ENCODE measurements at places on chromosomes 5 and 9.

- H3K4me1 ChIP-seq: peaks cover 18% of the 10 kb centered on the region
- H3K27ac ChIP-seq: no peak overlapping the region
- peak; percentile 31 for ATAC-seq
- H3K27me3 ChIP-seq: no peaks in the 10 kb centered on the region
- no peak overlapping the region for H3K4me3 ChIP-seq
Observed at GRCh38 chr5:5422819-5423515, 490 bp downstream of the ICE1 start.

GRCh38 chr5:171635561-171636245, 149.9 kb upstream of the SMIM23 start:
- no peak for ATAC-seq
- H3K4me3 ChIP-seq: no peak overlapping the region
- H3K27ac ChIP-seq: no peak overlapping the region
- H3K4me1 ChIP-seq: peaks cover 9% of the 10 kb centered on the region

GRCh38 chr9:86687788-86688187, 259.5 kb downstream of the GAS1 start:
- H3K27me3 ChIP-seq: peaks cover 7% of the 10 kb centered on the region
- H3K4me3 ChIP-seq: no peak overlapping the region
- H3K36me3 ChIP-seq: no peaks in the 10 kb centered on the region
- H3K27ac ChIP-seq: no peak overlapping the region
- no peak for ATAC-seq
- H3K4me1 ChIP-seq: no peaks in the 10 kb centered on the region

DNA sequence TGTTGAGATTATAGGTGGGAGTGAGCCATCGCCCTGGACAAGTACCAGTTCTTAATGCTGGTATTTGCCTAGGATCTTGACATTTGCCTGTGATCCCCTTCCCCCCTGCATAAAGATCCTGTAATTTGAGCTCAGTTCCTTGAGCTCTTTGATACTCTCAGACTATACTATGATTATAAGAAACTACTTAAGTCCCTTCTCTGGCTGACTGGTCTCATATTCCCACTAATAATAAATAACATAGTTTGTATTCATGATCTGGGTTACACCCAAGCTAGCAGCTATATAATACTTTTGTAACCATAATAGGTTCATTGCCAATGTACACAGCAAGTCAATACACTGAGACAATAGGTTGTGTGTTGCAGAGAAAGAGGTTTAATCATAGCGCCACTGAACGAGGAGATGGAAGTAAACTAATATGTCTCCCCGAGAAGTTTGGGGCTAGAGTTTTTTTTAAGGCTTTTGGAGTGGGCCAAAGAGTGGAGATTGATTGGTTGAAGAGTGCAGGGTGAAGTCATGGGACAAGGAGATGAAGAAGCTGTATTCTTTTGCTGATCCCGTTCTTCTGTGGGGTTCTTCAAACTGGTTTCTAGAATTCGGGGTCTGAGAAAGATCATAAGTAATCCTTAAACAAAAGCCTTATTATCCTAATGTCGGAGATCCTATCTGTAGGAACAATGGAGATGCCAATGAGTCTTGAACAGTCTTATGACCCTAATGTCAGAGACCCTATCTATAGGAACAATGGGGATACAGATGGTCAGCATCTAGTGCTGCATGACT, 20.7 kb upstream of the SHOC1 start:
- no peak overlapping the region for H3K27ac ChIP-seq
- H3K4me3 ChIP-seq: no peak overlapping the region
- no peaks in the 10 kb centered on the region for H3K27me3 ChIP-seq

DNA sequence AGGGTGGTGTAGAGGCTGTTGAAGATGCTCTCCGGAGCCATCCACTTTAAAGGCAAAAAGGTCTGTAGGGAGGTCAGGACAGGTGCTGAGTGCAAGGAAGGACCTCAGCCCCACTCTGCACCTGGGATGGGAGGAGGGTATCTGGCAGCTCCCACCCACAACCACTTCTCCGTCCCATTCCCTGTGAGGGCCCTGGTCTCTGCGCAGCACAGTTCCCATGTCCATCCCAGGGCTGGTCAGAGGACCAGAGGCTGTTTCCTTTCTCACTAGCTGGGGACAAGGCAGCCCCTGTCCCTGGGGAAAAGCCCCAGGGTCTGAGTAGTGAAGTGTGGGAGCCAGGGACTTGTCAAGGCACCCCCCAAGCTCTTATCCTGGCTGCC, 33.7 kb upstream of the CSF1R start:
- no peak for ATAC-seq
- H3K27me3 ChIP-seq: no peaks in the 10 kb centered on the region
- H3K4me1 ChIP-seq: peaks cover 10% of the 10 kb centered on the region
- H3K4me3 ChIP-seq: no peak overlapping the region
- no peaks in the 10 kb centered on the region for H3K36me3 ChIP-seq

DNA sequence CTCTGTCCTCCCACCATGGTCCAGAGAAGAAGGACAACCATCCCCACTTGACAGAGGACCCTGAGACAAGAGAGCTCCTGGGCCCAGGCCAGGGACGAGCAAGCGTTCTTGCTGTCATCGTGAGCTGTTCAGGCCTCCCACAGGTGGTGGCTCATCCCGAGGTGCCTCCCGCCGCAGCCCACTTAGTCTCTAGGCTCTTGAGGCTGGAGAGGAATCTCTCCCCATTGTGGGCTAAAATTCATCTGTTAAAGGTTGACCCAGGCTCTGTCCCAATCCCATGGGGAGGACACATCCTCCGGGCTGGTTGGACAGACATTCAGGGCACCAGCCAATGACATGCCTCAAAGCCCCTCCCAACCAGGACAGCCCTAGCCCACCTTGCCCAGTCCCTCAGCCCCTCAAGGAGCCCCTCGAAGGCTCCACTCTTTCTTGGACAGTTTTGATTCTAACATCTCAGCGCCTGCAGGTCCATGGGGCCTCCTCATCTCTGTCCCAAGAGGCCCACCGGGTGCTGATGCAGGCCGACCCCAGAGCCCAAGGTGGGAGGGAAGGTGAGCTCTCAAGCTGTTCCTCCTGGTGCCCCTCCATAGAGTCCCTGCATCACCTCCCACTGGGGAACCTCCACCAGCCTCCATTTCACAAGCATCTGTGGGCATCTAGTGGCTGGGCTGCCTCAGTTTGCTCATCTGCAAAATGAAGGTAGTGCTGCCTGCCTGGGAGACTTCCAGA, 52.9 kb downstream of the BARX1 start:
- no peaks in the 10 kb centered on the region for H3K36me3 ChIP-seq
- no peak overlapping the region for H3K27ac ChIP-seq
- no peak for ATAC-seq
- H3K4me1 ChIP-seq: no peaks in the 10 kb centered on the region
- no peak overlapping the region for H3K4me3 ChIP-seq
- H3K27me3 ChIP-seq: peaks cover 42% of the 10 kb centered on the region

- peaks cover 13% of the 10 kb centered on the region for H3K27me3 ChIP-seq
- H3K4me3 ChIP-seq: no peak overlapping the region
- no peak overlapping the region for H3K27ac ChIP-seq
- no peaks in the 10 kb centered on the region for H3K4me1 ChIP-seq
Observed at GRCh38 chr5:34674187-34674586, 18.1 kb downstream of the RAI14 start.

- no peaks in the 10 kb centered on the region for H3K4me1 ChIP-seq
- ATAC-seq: no peak
- H3K4me3 ChIP-seq: no peak overlapping the region
- H3K36me3 ChIP-seq: no peaks in the 10 kb centered on the region
- no peak overlapping the region for H3K27ac ChIP-seq
Observed at GRCh38 chr5:111930449-111930848, 173.5 kb upstream of the NREP start.

DNA sequence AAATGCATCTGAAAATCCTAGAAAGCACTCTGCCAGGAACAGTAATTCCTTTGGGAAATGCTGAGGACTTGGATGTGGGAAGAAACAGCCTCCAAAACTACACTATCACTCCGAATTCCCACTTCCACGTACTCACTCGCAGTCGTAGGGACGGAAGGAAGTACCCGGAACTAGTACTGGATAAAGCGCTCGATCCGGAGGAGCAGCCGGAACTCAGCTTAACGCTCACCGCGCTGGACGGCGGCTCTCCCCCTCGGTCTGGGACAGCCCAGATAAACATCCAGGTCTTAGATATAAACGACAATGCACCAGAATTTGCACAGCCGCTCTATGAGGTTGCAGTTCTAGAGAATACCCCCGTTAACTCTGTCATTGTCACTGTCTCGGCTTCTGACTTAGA, 786 bp downstream of the PCDHB3 start:
- H3K4me3 ChIP-seq: no peak overlapping the region
- H3K27me3 ChIP-seq: peaks cover 19% of the 10 kb centered on the region
- no peak for ATAC-seq
- H3K36me3 ChIP-seq: no peaks in the 10 kb centered on the region

DNA sequence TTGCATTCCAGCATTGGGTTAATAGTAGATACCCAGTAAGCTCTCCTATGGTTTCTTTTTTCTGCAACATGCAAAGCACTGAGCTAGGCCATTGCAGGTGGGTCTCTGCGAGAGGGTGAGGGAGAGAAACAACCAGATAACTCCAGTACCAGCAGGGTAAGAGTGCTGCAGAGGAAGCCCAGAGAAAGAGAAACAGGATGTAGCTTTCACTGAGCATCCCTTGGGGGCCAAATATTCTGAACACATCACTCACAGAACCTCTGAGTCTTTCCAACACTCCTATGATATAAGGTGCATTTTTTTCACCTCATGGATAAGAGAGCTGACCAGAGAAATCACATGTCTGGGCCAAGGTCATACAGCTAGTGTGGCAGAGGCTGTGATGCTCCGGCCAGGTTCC, 76.7 kb downstream of the TRIM32 start:
- ATAC-seq: no peak
- no peak overlapping the region for H3K27ac ChIP-seq
- H3K4me3 ChIP-seq: no peak overlapping the region
- H3K36me3 ChIP-seq: no peaks in the 10 kb centered on the region
- no peaks in the 10 kb centered on the region for H3K4me1 ChIP-seq
- no peaks in the 10 kb centered on the region for H3K27me3 ChIP-seq

DNA sequence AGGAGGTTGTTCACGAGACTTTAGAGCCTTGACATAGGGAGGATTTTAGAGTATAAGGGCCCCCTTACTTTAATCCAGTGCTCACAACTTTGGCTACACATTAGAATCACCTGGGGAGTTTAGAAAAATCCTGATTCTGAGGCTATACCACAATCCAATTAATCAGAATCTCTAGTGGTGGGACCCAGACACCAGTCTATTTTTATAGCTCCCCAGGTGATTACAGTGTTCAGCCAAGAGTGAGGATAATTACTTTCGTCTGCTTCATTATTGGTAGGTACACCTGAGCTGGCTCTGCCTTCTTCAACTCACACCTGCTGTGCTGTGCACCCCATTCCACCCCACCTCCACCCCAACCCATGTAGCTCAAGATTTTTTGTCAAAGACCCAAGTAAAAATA, 141.3 kb upstream of the EPB41L4A start:
- H3K4me1 ChIP-seq: no peaks in the 10 kb centered on the region
- no peaks in the 10 kb centered on the region for H3K27me3 ChIP-seq
- no peak for ATAC-seq
- peaks cover 13% of the 10 kb centered on the region for H3K36me3 ChIP-seq
- H3K4me3 ChIP-seq: no peak overlapping the region
- H3K27ac ChIP-seq: no peak overlapping the region

DNA sequence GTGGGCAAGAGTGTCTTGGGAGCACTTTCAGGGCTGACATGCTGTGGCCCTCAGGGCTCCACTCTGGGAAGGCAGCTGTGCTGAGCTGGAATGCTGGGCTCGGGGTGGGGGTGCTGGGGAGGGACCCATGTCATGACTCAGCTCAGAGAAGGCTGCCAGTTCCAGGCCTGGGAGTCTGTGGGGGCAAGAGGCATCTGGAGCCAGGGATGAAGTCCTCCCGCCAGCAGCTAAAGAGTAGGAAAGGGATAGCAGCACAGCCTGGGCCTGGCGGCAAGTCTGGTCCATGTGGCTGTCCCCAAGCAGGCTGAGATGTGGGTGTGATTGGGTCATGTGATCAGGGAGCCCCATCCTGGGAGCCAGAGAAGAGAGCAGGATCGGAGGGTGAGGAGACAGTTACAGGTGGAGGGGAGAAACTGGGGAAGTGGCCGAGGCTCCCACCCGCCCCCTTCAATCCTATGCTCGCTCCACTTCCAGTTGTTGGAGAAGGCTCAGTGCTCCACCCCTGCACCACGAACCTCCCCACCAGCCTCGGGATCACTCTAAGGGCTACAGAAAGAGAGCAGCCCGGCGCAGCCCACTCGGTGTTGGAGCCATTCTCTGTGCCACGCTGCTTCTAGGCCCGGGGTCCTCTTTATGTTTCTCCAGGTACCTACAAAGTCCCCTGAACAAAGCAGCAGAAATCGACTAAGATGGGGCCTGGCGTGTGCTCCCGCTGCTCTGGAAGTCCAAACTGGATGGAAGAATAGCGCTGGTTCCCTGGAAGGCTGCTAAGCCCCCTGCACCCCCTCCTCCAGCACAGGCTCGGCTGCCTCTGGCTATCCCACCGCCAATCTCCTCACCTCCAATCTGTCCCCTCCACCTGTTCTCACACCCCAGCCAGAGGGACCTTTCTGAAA, 12.0 kb downstream of the PDGFRB start:
- peaks cover 5% of the 10 kb centered on the region for H3K4me1 ChIP-seq
- ATAC-seq: no peak
- H3K4me3 ChIP-seq: no peak overlapping the region
- H3K27me3 ChIP-seq: peaks cover 4% of the 10 kb centered on the region

DNA sequence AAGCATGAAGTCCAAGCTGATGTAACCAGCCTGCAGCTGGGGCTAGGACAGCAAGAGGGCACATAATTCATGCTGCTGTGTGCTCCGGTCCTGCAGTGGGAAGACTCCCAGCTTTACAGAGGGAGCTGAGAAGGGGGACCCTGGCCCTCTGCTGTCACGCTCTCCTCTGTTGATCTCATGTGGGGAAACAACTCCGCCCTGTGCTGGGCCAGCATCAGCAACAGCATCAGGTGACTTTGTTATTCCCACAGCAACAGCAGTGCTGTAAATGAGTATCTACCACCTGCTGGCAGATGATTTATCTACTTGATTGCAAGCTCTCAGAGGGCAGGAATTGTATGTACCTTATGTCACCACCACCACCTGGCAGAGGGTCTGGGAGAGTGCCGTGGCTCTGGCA, 176.2 kb downstream of the COL23A1 start:
- H3K4me1 ChIP-seq: peaks cover 6% of the 10 kb centered on the region
- no peak for ATAC-seq
- no peaks in the 10 kb centered on the region for H3K27me3 ChIP-seq
- no peak overlapping the region for H3K27ac ChIP-seq
- no peak overlapping the region for H3K4me3 ChIP-seq

DNA sequence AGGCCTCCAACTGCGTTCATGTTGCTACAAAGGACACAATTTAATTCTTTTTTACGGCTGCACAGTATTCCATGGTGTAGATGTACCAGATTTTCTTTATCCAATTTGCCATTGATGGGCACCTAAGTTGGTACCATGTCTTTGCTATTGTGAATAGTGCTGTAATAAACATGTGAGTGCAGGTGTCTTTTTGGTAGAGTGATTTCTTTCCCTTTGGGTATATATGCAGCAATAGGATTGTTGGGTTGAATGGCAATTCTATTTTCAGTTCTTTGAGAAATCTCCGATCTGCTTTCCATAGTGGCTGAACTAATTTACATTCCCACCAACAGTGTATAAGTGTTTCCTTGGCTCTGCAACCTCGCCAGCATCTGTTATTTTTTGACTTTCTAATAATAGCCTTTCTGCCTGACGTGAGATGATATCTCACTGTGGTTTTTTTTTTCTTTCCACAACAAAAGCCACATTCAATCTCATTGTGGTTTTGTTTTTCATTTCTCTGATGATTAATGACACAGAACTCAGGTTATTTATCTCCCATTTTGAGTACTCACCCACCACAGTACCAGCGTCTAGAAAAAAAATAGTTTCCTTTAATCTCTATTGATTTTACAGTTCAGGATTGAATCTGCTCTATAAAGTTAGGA, 21.9 kb downstream of the ARRDC3 start:
- peaks cover 18% of the 10 kb centered on the region for H3K4me1 ChIP-seq
- ATAC-seq: peak; percentile 72
- peak overlapping the region; percentile 10 for H3K27ac ChIP-seq
- peaks cover 9% of the 10 kb centered on the region for H3K36me3 ChIP-seq
- no peaks in the 10 kb centered on the region for H3K27me3 ChIP-seq
